Uterine smooth muscle cell (primary cell): ENCODE measurements at places on chromosomes 1 and 21. TPM values are rescaled to one million over a fixed set of nuclear protein-coding genes. Genes with fewer than 3 reads are reported as not detected.

Gene OR2L2
- under 0.01 TPM in 1 of 2 replicates, not detected in the other for total RNA-seq

Gene LRRC71
- not detected in 2 replicates for total RNA-seq

Gene RGS18
- not detected in 2 replicates for total RNA-seq

Gene LORICRIN
- not detected in 2 replicates for total RNA-seq

Gene PRR9
- total RNA-seq, result 0.12 and 1.2 TPM in 2 replicates

Gene CLCNKA
- not detected in 2 replicates for total RNA-seq

Gene GBP6
- total RNA-seq, result 0.11 TPM in 1 of 2 replicates, not detected in the other

Gene KCNQ4
- total RNA-seq, result under 0.01 TPM in 1 of 2 replicates, not detected in the other

Gene ARHGEF10L
- 20.8 and 24.7 TPM in 2 replicates for total RNA-seq

Gene FLG
- total RNA-seq, result under 0.01 TPM in 1 of 2 replicates, not detected in the other

Gene BSDC1
- 59.7 and 59.9 TPM in 2 replicates for total RNA-seq

Gene SELENBP1
- total RNA-seq, result 22.2 and 25.0 TPM in 2 replicates

Gene MGST3
- 132 and 213 TPM in 2 replicates for total RNA-seq

Gene CLCA4
- total RNA-seq, result not detected in 2 replicates

Gene CYP2J2
- total RNA-seq, result 0.12 and 0.33 TPM in 2 replicates

Gene C4BPA
- total RNA-seq, result not detected in 2 replicates

Gene COL24A1
- total RNA-seq, result 0.87 and 1.3 TPM in 2 replicates

Gene MARK1
- total RNA-seq, result 1.7 and 1.9 TPM in 2 replicates

Gene BEND5
- 0.25 TPM in 1 of 2 replicates, not detected in the other for total RNA-seq

Gene RPTN
- not detected in 2 replicates for total RNA-seq

Gene TMPRSS3
- not detected in 2 replicates for total RNA-seq

Gene CYP4Z1
- total RNA-seq, result not detected in 2 replicates

Gene GIPC2
- 0.11 and 0.12 TPM in 2 replicates for total RNA-seq

Gene SLC45A3
- 1.9 and 2.0 TPM in 2 replicates for total RNA-seq

Gene FOXO6
- under 0.01 TPM in 1 of 2 replicates, not detected in the other for total RNA-seq

Gene CASQ2
- not detected in 2 replicates for total RNA-seq

Gene MYBPH
- 0.11 and 0.75 TPM in 2 replicates for total RNA-seq

Gene NBPF10
- 3.4 and 5.4 TPM in 2 replicates for total RNA-seq

Gene C1QA
- not detected in 2 replicates for total RNA-seq

Gene ASTN1
- 0.22 and 0.75 TPM in 2 replicates for total RNA-seq

Gene RFX5
- 29.6 and 32.4 TPM in 2 replicates for total RNA-seq

Gene ZSWIM5
- 0.89 and 1.2 TPM in 2 replicates for total RNA-seq

Gene C1orf167
- not detected in 2 replicates for total RNA-seq

Gene RUNX3
- under 0.01 TPM in 1 of 2 replicates, not detected in the other for total RNA-seq

Gene RXFP4
- total RNA-seq, result 0.11 and 0.12 TPM in 2 replicates

Gene LCK
- not detected in 2 replicates for total RNA-seq

Gene MSH4
- 0.11 and 0.25 TPM in 2 replicates for total RNA-seq

Gene ESRRG
- 0.12 and 0.22 TPM in 2 replicates for total RNA-seq

Gene GRHL3
- total RNA-seq, result not detected in 2 replicates

Gene C2CD2
- 34.4 and 39.4 TPM in 2 replicates for total RNA-seq
